ENCODE measurements at places on chromosomes 3 and 15. TPM values are rescaled to one million over a fixed set of nuclear protein-coding genes. Genes with fewer than 3 reads are reported as not detected.

LEKR1 gene
- total RNA-seq = 0.50 TPM

SLC24A5 gene
- total RNA-seq = not detected

HTR3E gene
- not detected for total RNA-seq

CSPG4 gene
- 130 TPM for total RNA-seq

CFAP91 gene
- total RNA-seq = 0.44 TPM

C2CD4A gene
- total RNA-seq = not detected
